Right lung (tissue), 10 donors: ENCODE measurements at places on chromosomes 12 and 14.

DNA sequence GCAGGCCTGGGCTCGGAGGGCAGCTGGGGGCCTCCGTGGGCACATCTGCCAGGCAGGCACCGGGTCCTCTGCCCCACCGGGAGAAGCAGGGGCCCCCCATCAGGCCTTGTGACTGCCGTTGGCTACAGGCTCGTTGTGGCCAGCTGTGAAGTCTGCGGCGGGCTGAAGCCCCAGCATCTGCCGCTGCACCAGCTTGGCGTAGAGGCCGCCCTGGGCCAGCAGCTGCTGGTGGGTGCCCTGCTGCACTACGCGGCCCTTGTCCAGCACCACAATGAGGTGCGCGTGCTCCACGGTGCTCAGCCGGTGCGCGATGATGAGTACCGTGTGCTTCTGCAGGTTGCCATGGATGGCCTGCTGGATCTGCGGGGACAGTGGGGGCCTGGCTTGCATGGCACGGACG is 33.9 kb upstream of the VPS37B start:
- no peak for DNase-seq

- no peak for DNase-seq
Observed at GRCh38 chr14:103625356-103626095, 3.5 kb upstream of the KLC1 start.

GRCh38 chr14:70086685-70087379 is 101.9 kb downstream of the SLC8A3 start:
- peak; percentile 20 for DNase-seq

GRCh38 chr12:58833853-58834252 is 86.5 kb downstream of the LRIG3 start:
- DNase-seq: peak; percentile 9

DNA sequence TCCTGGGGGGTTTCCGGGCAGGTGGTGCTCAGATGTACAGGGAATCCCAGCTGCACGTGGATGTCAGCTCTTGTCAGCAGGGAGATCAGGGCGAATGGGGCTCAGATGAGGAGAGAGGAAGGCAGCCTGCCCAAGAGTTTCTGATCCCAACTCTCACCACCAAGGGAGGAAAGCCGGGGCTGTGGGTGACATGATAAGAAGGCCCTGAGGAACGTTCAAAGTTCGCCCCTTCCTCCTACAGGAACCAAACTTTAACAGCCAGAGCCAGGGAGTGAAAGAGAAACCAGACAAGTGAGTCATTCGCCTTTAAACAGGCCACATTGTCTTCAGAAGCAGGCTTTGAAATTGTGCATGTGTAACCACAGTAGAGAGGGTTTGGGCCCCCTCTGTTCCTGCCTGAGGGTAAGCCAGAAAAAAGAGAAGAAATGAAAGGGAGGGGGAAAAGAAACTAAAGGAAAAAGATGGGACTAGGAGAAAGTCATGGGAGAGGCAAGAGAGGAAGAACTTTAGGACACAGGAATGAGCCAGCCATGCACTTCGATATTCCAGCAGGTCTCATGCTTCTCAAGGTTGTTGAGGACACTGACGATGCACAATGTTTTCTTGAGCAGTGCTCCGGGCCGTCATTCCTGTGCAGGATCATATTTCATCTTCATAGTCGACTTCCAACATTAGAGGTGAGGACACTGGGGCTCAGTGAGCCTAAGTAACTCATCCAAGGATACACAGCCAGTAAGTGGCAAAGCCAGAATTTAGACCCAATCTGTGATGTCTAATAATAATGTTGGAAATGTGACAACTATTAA is 691.4 kb upstream of the TBX3 start:
- DNase-seq: no peak

DNA sequence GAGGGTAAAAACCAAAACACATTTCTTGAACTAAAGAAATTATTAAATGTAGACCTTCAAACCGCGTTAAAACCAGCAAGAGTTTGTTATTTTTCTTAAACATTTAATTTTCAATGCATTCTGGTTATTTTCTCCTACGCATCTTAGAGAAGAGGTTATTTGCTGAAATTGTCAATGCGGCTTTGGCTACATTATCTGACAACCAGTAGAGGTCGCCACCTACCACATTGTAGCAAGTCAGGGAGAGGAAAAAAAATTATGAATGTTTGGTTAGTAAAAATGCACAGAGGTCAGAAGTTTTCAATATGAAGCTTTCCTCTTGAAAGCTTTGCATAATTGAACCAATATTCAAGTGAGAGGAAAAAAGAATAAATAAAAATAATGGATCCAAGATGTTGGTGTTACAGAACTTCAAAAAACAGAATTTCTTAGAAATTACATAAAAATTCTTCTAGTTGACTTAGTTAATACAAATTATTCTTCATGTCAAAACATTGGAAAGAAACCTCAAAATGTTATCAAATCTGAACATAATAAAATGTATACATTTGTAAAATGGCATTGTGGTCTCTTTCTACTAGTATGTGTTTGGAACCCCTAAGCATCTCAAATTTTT is 159.4 kb upstream of the TMTC2 start:
- peak; percentile 55 for DNase-seq
